RPMI7951 (cell line): ENCODE measurements at places on chromosomes 5 and 9. TPM values are rescaled to one million over a fixed set of nuclear protein-coding genes. Genes with fewer than 3 reads are reported as not detected.

DNA sequence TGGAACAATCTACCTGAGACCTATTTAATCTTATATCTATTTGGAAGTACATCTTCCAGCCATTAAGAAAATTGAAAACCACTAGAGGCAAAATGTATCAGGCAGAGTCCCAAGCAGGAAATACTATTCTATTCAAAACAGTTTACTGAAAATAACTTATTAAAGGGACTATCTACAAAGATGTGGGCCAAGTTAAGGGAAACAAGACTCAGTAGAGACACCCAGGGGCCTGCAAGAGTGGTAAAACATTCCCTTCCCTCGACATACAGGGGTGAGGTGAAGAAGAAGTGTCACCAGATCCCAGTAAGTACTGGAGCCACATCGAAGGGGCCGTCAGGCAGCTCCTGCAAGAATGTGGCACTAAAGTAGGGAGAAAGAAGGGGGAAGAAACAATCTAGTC is 12.1 kb upstream of the NRG2 start:
- DNase-seq: no peak

PCDHA9 gene
- not detected in 2 replicates for total RNA-seq

GRCh38 chr5:150568663-150569062 is 60.7 kb downstream of the NDST1 start:
- DNase-seq: no peak

DNA sequence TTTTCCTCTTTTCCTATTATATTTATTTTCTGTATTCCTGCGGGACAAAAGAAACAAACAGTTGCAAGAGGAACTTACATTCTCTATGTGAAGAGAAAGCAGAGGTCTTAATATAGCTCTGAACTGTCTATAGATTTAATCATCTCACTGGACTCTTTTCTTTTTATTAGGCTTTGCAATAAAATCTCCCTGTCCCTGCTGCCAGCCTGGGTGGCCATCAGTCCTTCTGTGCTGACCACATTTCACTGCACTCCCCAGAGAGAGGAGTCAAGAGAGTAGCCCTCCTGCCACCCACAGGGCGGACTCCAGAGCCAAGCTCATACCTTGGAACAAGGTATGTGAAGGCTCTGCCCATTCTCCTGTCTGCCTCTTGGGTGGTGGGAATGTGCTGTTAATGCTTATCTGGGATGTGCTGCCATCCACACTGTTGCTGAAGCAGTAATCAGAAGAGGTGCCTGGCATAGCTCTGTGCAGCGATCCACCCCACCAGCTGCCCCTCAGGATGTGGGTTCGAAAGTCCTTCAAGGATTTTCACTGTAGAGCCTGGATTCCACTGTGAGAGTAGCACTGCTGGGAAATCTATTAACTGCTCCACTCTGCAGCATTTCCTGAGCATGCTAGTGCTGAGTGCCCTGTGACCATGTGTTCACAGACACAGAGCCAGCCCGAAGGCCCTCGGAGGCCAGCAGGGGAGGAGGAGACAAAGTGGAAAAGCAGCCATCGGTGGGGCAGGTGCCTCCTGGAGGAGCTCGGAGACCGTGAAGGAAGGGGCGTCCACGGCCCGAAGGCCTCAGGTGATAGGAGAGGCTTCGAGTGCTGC is 334.6 kb downstream of the MED10 start:
- no peak for DNase-seq

PCA3 gene
- total RNA-seq: not detected in 2 replicates

- peak; percentile 67 for DNase-seq
Measured at GRCh38 chr9:125659954-125660353, 47.1 kb downstream of the MAPKAP1 start.

DNA sequence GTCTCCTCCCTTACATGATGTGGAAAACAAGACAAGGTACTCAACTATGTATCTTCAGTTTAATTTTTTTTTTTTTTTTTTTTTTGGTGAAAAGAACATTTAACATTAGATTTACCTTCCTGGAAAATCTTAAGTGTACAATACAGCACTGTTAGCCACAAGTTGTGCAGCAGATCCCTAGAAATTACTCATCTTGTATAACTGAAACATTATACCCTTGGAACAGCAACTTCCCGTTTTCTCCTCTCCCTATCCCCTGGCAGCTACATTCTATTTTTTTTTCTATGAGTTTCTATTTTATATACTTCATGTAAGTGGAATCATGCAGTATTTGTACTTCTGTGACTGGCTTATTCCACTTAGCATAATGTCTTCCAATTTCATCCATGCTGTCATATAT is 421.9 kb upstream of the FTMT start:
- DNase-seq: no peak

DNA sequence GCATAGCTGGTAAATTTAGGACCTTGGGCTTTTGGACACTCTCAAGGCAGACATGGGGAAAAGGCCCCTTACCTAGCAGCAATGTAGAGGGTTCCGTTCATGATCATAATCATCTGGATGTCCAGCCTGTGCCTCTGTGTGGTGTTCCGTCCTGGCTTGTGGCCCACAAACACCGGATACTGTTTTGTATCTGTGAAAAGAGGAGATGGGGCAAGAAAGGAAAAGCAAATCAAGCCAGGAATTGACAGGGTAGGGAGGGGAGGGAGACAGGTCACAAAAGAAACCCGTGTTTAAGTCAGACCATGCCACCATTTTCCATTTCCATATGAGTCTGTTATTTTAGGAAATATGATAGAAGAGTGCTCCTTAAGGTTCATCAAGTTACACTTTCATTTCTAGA is 72.5 kb downstream of the SEMA6A start:
- DNase-seq: no peak

DMRT2 gene
- total RNA-seq: not detected in 2 replicates

CFAP157 gene
- total RNA-seq: not detected in 2 replicates

CEL gene
- 0.12 TPM in 1 of 2 replicates, not detected in the other for total RNA-seq

- no peak for DNase-seq
Measured at GRCh38 chr9:14961372-14962068, 51.3 kb upstream of the FREM1 start.
